Naive thymus-derived CD8-positive, alpha-beta T cell (primary cell): ENCODE measurements at places on chromosomes 3 and 15. TPM values are rescaled to one million over a fixed set of nuclear protein-coding genes. Genes with fewer than 3 reads are reported as not detected.

DNA sequence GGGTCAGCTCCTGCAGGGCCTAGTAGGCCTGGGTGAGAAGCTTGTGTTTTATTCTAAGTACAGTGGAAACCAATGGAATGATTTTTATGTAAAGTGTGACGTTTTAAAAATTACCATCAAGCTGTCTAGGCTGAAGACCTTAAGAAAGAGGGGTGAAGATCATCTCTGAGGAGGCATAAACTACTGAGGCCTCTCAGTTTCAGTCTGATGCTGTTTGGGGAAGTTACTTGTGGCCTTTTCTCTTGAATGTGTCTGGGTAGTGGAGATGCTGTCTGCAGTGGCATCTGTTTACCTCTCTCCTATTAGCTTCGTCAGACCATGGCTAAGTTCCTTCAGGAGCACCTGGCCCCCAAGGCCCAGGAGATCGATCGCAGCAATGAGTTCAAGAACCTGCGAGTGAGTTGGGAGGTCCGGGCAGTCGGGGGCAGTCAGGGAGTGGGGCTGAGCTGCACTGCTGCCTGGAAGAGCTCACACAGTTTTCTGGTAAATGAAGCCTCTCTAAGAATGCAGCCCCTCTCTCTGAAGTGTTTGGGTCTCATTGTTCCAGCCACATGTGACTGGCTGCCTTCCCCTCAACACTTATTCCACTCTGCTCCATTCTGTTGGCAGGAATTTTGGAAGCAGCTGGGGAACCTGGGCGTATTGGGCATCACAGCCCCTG, 1.9 kb downstream of the IVD start:
- no peak for DNase-seq

GRCh38 chr3:167102071-167102470, 278.0 kb downstream of the ZBBX start:
- DNase-seq = no peak

DNA sequence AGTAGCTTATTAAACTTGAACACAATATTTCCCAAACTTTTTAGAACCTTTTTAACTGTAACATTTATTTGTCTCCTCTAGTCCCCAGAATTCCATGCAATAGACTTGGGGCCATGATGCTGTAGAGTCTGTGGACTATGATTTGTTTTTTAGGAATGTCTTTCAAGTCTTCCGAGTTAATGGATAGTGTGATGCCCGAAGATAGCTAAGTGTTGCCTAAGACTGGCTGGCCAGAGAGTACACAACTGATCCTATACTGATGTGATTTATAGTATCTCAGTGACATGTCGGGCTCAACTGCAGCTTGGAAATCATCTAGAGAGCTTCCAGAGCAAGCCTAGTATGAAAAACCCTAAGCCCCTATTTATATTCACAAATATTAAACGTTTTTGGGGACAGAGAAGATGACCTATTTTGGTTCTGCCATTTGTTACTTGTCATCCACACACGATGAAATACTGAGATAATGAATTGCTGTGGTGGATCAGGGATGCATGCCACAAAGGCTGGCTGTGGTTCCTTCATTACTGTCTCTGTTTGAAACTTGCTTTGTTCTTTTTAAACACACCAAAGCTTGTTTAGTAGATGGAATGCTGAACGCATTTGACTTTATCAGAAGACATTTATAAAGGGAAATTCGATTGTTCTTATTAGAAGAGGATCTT, 507.4 kb downstream of the TAFA4 start:
- no peak for DNase-seq

DNA sequence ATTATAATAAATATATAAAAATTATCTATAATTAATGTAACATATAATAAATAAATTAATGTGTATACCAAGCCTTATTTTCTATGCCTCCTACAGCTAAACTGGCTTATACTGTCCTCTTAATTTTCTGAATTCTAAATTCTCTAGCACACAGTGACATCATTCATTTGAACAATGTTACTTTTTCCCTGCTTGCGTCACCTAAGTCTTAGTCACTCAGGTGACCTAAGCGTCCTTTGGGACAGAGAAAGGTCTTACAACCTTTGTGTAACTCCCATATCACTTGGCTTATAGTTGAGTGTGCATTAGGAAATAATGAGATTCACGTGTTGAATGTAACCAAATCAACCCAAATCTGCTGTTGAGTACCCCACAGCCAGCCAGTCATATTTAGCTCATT, 48.5 kb upstream of the KCNMB2 start:
- no peak for DNase-seq

- no peak for DNase-seq
These were observed 47.7 kb upstream of the INSYN1 start for GRCh38 chr15:73800662-73801345.

The SAMMSON gene
- not detected for total RNA-seq

The IL17RB gene
- total RNA-seq = not detected
